ENCODE measurements at places on chromosomes 2 and 18.

- DNase-seq, result no peak
Measured at GRCh38 chr2:149098701-149099100, 60.2 kb downstream of the LYPD6B start.

GRCh38 chr2:175126661-175127060, 41.3 kb downstream of the ATF2 start:
- no peak for DNase-seq

- no peak for DNase-seq
Measured at GRCh38 chr2:101883860-101884259, 107.9 kb upstream of the IL1R2 start.

DNA sequence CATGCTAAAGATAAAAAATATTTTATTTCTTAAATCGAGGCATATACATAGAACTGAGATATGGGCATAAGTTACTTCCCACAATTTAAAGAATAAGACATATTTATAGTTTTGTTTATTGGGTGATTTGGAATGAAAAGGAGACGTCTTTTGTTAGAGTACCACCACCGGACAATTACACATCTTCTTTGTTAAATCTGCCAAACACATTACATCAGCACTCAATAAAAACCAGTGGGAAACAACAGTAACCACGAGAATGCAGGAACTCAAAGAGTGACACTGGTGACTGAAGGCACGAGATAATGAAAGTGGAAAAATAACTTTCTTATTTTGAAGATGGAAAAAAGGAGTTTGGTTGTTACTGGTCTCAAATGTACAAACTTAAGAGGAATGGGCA, 92.6 kb upstream of the TFCP2L1 start:
- DNase-seq, result no peak

- DNase-seq, result no peak
Measured at GRCh38 chr18:35444636-35445035, 53.1 kb downstream of the INO80C start.

DNA sequence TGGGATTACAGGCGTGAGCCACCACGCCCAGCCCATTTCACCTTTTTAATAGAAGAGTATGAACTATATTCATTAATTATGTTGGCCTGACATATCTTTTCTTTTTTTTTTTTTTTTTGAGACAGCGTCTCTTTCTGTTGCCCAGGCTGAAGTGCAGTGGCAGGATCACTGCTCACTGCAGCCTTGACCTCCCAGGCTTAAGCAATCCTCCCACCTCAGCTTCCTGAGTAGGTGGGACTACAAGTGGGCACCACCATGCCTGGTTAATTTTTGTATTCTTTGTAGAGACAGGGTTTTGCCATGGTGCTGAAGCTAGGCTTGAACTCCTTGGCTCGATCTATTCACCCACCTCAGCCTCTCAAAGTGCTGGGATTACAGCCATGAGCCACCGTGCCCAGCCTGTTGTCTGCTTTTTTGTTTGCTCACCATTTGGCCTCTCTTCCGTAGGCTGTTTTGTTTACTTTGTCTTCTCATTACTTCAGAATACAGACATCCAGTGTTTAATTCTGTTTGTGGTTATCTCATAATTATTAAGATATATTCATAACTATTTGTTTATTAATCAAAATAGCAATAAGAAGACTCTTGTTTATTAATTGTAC, 16.3 kb upstream of the CDH2 start:
- no peak for DNase-seq

DNA sequence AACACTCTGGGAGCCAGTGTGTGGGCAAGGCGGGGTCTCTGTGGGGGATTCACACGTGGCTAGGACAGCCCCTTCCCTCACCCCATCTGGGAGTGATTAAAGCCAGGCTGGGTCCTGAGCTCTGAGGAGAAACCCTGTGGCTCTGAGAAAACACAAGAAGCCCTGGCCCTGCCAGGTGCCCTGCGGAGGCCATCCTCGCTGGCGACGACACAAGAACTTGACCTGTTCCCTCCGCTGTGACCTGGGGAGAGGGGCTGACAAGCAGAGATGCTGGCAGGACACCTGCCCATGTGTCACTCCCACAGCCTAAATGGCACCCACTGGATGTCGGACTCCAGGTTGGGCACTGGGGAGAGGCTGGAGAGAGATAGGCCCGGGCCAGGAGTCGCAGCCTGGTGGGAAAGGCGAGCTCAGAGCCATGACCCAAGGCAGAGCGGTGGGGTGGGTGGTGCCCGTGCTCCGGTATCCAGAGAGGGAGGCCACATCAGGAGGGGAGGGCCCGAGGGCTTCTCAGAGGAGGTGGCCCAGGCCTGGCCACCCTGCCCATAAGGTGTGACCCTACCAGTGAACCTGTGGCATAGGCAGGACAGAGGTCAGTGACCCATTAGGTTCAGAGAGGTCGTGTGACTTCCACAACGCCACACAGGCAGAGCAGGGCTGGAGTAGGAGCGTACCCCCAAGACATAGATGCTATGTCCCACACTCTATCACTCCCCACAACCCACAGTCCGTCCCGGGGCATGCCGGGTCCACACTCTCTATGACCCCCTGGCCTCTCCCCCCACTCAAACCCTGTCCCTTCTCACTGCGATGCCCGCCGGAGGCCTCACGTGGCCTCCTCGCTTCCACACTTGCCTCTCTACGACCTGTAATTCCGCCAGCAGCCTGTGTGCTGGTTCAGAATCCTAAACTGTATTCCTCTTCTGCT, 59.4 kb upstream of the HPCAL1 start:
- DNase-seq, result no peak

DNA sequence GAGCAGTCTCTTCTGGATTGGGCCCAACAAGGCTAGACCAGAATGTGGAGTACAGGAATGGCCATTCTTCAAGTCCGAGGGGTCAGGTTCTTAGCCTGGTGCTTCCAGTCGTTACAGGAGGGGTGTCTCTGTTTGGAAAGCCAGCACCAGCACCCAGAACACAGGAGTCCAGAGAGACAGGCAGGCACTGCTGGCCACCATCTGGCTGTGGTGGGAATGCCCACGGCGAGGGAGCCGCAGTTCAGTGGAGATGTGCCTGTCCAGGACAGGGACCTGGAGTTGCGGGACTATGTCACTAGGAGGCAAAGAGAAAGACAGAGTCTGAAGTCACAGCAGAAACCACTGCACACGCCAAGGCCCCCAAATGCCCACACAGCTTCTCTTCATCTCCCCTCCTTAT, 59.1 kb downstream of the TRABD2A start:
- no peak for DNase-seq

- no peak for DNase-seq
Measured at GRCh38 chr2:229133155-229133772, 137.8 kb downstream of the PID1 start.

DNA sequence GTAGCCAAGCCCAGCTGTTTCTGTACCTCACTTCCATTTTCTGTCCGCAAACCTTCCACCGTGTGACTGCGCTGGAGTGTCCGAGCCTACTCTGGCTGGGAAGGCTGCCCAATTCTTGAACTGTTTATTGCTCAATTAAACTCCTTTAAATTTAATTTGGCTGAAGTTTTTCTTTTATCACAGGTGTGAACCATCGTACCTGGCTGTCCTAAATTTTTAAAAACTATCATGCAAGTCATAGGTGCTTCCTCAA, 6.2 kb upstream of the RNU2-63P start:
- no peak for DNase-seq

DNA sequence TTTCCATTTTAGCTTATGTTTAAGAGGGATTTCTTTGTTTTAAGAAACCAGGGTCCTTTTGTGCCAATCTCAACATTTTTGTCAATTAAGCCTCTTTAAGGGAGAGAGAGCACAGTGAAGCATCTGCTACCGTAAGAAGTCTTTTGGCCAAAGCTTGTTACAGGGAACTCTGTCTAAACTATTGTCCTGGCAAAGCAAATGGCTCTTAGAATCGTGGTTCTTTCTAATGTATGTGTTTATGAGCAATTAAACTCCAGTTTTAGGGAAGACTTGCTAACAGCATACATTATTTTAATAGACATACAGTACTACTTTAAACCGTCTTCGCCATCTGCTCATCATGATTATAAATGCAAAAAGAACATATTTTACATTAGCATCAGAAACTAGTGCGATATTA, 202.1 kb downstream of the CDCA7 start:
- DNase-seq, result no peak

DNA sequence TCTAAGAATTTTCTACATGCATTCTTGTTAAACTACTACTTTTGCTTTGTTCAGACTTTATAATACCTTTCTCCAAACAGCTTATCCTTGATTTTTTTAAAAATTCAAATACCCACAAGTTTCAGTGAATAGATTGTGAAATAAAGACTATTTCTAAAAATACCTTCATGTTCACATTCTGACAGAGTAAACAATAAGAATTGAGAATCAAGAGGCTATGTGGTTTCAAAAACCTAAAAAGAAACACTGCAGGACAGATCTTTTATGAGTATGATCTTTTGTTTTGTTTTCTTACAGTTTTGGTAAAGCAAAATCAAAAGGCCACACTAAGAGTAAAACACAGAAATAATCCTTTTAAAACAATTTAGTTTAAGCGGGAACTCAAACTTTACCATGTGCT, 21.2 kb downstream of the ALS2 start:
- no peak for DNase-seq

- no peak for DNase-seq
Measured at GRCh38 chr2:232842689-232843088, 27.4 kb upstream of the SNORC start.

- no peak for DNase-seq
Measured at GRCh38 chr2:143734507-143734906, 605.3 kb downstream of the ARHGAP15 start.

GRCh38 chr2:127104881-127105655, 1.9 kb downstream of the BIN1 start:
- no peak for DNase-seq

- no peak for DNase-seq
Measured at GRCh38 chr2:86411396-86411795, 29.8 kb upstream of the KDM3A start.

GRCh38 chr2:237441605-237442274, 27.8 kb upstream of the COL6A3 start:
- no peak for DNase-seq

GRCh38 chr2:34719206-34719605, 1120.1 kb upstream of the FAM98A start:
- no peak for DNase-seq

- no peak for DNase-seq
Measured at GRCh38 chr2:177398791-177399190, 6.2 kb downstream of the AGPS start.

DNA sequence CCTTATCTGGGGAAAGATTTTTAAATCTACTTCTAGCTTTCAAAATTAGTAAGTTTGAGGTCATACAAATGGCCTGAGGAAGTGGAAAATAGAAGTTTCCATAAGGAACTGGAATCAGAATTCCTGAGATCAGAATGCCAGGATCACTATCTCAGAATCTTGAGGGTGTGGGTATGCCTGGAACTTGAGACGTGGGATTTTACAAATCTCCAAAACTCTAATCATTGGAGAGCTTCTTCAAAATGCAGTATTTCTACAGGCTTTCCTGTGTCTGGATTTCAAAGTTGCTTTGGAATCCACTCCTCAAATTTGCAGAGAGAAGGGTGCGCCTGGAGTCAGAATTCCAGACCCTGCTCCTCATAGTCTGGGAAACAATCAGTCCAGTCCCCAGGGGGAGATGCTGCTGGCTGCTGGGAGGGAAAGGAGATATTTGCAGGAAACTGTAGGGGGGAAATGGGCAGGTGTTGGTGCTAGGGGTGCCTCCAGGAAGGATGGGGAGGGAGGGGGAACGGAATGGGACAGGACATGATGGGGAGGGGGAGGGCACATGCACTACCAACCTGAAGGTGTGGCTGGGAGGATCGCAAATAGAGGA, 31.0 kb upstream of the CATIP start:
- DNase-seq, result no peak

DNA sequence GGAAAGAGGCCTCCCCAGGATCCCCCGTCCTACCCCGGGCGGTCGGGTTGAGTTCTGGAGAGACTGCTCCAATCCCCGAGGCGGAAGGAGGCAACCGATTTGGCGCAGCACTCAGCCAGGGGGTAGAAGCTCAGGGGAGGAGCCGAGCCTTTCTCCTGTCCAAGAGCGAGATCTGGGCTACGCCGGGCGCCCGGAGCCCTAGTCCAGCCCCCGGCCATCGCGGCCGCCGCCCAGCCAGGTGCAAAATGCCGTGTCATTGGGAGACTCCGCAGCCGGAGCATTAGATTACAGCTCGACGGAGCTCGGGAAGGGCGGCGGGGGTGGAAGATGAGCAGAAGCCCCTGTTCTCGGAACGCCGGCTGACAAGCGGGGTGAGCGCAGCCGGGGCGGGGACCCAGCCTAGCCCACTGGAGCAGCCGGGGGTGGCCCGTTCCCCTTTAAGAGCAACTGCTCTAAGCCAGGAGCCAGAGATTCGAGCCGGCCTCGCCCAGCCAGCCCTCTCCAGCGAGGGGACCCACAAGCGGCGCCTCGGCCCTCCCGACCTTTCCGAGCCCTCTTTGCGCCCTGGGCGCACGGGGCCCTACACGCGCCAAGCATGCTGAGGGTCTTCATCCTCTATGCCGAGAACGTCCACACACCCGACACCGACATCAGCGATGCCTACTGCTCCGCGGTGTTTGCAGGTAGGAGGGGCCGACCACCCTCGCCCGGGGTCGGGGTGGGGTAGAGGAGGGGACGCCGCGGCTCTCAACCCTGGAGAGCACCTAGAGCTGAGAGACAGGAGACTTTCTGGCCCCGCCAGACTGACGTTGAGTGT, at the start of gene DYSF:
Gene DYSF, plus strand, starts transcription at position 158 of the 817 bp plus-strand sequence.
- peak; percentile 39 for DNase-seq

DNA sequence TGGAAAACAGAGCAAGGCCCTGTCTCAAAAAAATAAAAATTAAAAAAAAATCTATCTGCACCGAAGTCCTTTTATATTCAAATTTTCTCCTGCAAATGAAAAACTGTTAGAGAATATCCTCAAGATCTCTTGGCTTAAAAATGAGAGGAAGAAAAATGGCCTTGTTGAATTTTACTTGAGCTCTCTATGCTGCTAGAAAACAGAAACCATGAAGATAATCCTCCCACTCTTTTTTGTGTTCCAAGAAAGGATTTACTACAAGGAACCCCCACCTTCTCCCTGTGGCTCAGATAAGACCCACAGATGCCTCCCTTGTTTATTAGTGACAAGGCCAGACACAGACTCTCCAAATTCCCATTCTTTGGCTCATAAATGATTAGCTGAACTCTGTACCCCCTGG, 71.0 kb downstream of the SGPP2 start:
- DNase-seq, result no peak

GRCh38 chr2:191019376-191019775, 5.4 kb upstream of the STAT1 start:
- DNase-seq, result no peak

DNA sequence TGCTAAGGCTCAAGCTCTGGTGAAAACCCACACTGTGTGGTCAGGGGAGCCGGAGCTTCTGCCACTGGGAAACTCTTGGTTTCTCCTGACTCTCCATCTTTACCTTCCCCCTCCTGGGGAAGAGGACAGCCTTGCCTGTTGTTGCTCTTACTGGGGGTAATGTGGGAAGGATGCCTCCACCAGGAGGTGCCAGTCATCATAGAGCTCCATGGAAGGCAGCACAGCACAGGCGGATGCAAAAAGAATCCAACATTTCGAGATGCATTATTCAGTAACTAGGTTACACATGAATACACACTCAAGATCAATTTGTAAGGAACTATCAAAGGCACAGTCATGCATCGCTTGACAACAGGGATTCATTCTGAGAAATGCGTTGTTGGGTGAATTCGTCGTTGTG, 322.6 kb downstream of the AFF3 start:
- peak; percentile 17 for DNase-seq

Data from thyroid gland (tissue), 4 donors.